ENCODE measurements at places on chromosomes 7 and 10. TPM values are rescaled to one million over a fixed set of nuclear protein-coding genes. Genes with fewer than 3 reads are reported as not detected.

Gene METTL27
- 0.38 TPM for polyA plus RNA-seq

Gene WDR86
- polyA plus RNA-seq, result 0.34 TPM

- no peak for DNase-seq
Observed at GRCh38 chr7:13610372-13610771, 379.1 kb downstream of the ETV1 start.

DNA sequence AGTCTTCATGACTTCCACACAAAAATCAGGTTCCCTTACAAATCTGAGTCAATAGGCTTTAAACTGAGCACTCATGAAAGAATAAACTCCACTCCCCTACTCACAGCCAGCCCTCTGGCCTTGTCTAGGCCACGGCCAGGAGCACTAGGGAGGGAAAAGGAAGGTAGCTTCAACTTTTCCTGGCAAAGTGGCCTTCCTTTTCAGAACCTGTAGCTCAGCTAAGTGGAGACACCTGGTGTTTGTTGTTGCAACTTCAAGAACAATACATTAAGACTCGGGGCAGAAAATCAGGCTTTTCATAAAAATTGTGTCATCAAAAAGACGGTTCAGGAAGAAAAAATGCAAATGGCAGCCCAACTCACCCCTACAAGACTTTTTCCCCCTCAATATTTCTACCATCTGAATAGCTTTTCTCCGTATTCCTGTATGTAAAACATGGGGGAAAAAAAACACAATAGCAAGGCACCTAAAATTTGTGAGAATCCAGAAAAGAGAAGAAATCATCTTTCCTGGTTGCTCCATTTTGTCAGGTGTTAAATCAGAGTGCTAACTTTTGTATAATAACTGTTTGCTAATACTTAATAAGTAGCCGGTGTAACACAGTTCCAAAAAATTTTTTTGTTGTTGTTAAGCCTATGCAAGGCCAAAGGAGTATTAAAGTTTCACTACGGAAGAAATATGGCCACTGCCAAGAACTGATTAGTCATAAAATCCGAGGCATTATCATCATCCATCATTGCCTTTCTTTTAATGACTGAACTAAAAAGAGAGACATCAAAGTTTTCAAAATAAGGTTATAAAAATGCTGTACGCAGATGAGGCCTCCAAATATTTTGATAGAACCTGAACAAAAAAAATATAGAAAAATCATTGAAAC lies 66.2 kb upstream of the ARID5B start:
- DNase-seq, result no peak

DNA sequence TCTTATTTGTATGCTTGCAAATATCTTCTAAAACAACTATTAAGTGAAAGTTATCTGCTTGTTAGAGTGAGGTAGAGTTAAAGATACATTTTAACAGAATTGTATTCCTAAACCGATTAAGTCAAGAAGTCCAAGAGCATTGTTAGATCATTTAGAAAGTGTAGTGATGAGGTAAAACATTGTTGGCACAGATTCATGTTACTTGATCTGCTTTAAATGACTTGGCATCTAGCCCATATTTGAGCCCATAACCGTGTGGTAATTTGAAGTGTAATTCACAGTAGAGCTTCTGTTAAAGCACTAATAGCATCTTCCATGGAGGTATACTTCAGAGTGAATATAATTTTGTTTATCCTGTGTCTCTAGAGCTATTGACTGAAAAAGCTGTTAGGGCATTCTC lies 62.1 kb downstream of the PTEN start:
- DNase-seq, result no peak

- DNase-seq, result peak; percentile 72
Observed at GRCh38 chr10:72310636-72311035, 36.9 kb downstream of the DDIT4 start.

- DNase-seq, result no peak
Observed at GRCh38 chr10:92222603-92223262, 68.1 kb downstream of the CPEB3 start.
